Left cardiac atrium (tissue), 4 donors: ENCODE measurements at places on chromosomes 1 and 21.

- peak; percentile 85 for DNase-seq
Measured at GRCh38 chr1:43529206-43529731, 1.4 kb upstream of the PTPRF start.

DNA sequence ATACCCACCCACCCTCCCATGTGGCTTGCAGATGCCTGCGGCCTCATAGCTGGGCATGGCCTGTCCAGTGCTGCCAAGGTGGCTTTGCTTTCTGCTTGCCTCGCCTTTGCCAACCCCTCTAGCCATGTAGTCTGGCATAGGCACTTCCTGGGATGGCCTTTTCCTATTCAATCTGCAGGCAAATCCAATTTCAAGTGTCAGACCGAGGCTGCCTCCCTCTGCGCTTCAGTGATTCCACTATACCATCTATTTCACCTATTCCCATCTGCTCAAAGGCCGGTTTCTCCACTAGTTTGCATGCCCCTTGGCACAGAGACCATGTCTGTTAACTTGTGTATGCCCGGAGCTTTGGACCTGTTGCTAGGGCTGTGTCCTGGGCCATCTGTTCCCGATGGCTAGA, 3.8 kb upstream of the ZBTB21 start:
- no peak for DNase-seq

DNA sequence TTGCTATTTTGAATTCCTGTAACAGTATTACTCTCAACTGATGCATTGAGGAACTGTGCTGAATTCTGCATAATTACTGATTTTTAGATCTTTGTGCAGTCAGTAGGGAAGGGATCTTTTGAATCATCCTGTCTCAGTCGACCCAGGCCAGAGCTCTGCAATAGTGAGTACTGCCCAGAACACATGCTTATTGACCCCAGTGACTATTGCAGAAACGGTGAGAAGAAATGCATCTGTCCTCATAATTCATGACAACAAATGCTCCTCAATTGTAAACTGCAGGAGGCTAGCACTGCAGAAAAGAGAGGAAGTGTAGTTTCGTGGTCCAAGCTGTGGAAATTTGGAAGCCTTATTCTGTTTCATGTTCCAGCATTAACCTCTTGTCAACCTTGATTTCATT, 19.6 kb downstream of the EDARADD start:
- no peak for DNase-seq

GRCh38 chr1:40785446-40785845, 1.9 kb downstream of the KCNQ4 start:
- DNase-seq: no peak

GRCh38 chr1:54475357-54475881, 69.2 kb upstream of the SSBP3 start:
- DNase-seq: no peak

- DNase-seq: no peak
Measured at GRCh38 chr1:172185996-172186395, 234.5 kb upstream of the C1orf105 start.

DNA sequence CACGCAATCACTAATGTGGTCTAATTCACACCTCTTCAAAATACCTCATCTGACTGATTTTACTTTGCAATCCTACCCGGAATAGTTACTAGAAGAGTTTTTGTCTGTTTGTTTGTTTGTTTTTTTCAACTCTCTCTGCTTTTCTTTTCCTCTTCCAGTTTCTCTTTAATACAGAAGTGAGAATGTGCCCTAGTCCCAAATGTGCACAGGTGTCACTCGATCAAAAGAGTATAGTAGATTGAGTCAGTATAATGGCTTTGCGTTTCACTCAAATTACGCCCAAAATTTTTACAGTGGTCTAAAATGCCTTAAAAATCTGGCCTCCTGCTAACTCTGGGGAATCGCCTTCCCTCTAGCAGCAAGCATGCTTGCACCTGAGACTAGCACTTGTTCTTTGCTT, 1536.8 kb downstream of the KCNT2 start:
- no peak for DNase-seq

DNA sequence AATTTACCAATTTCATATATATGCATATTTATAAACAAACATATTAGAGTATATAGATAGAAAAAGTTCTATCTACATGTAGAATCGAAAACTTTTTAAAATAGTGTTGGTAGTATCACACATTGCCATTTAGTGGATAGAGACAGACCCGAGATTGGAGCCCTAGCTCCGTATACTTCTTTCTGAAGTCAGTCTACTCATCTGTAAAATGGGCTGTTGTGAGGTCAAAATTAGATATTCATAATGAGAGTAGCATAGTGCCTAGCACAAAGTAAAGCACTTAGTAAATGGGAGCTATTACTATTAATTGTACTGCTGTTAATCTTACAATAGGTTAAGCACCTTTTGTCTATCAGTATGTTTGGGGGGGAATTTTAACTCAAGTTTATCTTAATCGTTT, 4.2 kb upstream of the RSPH1 start:
- DNase-seq: no peak

- DNase-seq: no peak
Measured at GRCh38 chr1:189007824-189008223, 1469.8 kb downstream of the BRINP3 start.
